Glutamatergic neuron (in vitro differentiated cells): ENCODE measurements at places on chromosomes 12 and 14. TPM values are rescaled to one million over a fixed set of nuclear protein-coding genes. Genes with fewer than 3 reads are reported as not detected.

DNA sequence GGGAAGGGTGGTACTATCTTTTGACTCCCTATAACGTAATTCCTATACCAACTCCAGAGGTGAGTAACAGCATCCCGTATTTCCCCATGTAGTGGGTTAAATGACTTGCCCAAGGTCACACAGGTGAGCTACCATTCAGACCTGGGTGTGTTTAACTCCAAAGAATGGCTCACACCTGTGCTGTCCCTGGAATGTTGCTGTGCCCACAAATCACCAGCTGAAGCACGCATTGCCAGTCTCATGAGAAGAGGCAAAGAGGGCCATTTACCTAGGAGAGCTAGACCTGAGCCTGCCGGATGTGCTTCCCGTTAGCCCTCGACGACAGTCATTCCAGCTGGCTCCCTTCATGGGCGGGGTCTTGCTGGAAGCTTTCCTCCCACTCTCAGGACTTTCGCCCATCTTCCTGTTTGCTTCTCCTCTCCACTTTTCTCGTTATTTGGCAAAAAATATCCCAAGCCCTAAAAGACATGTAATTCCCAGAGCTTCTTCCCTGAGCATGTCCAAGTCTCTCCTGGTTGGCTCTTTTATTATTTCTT, 106.6 kb upstream of the VASH1 start:
- no peak for DNase-seq

DNA sequence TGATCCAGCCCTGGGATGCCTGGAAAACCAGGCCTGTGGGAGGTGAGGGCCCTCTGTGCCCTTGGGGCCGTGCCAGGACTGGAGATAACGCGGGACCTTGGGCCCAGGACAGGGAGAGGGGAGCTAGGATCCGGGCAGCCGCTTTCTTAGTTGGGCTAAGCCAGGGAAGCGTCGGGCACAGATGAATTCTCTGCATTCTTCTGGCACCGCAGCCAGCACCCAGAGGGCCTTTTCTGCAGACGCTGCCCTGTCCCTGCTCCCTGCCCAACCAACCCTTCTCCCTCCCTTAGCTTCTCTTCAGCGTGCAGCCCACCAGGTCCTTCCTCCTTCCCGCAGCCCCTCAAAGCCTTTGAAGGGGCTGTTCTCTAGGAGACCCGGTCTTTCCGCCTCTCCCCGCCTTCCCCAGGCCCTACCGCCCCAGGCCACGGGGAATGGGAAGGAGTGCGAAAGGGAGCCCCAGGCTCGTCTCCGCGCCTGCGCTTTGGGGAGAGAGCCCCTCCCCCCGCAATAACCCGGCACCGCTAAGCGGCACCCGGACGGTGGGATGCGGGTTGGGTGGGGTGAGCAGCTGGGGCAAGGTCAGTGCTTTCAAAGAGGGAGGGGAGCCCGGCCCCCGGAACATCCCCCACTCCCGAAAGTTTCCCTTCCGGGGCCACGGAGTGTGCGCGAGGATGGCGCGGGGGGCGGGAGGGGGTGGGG, 663 bp downstream of the NCKAP5L start:
- peak; percentile 89 for DNase-seq

DNA sequence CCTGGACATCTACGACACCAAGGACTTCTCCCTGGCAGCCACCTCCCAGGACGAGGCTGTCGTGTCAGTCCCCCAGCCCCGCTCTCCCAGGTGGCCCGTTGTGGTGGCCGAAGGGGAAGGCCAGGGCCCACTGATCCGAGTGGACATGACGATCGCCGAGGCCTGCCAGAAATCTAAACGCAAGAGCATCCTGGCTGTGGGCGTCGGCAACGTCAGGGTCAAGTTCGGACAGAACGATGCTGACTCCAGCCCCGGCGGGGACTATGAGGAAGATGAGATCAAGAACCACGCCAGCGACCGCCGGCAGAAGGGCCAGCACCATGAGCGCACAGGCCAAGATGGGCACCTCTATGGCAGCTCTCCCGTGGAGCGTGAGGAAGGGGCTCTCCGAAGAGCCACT, 118.6 kb downstream of the SLC15A4 start:
- no peak for DNase-seq

Gene CCDC38
- total RNA-seq = not detected

Gene CDK2
- 20.5 TPM for total RNA-seq

Gene LTBP2
- total RNA-seq = 1.2 TPM

GRCh38 chr12:28374556-28374955, 184.3 kb downstream of the CCDC91 start:
- DNase-seq = no peak

Gene RPS29
- 635 TPM for total RNA-seq

- DNase-seq = no peak
Measured at GRCh38 chr12:57473392-57473791, 6.3 kb downstream of the ARHGAP9 start.

Gene CLEC6A
- not detected for total RNA-seq

- DNase-seq = no peak
Measured at GRCh38 chr14:35255711-35256110, 36.5 kb upstream of the PSMA6 start.

GRCh38 chr12:108921946-108922345, 42.1 kb downstream of the DAO start:
- DNase-seq = no peak

- DNase-seq = no peak
Measured at GRCh38 chr14:105818712-105819005, 292.3 kb downstream of the TMEM121 start.

Gene AVPR1A
- total RNA-seq = not detected

Gene DACT1
- total RNA-seq = 39.9 TPM

DNA sequence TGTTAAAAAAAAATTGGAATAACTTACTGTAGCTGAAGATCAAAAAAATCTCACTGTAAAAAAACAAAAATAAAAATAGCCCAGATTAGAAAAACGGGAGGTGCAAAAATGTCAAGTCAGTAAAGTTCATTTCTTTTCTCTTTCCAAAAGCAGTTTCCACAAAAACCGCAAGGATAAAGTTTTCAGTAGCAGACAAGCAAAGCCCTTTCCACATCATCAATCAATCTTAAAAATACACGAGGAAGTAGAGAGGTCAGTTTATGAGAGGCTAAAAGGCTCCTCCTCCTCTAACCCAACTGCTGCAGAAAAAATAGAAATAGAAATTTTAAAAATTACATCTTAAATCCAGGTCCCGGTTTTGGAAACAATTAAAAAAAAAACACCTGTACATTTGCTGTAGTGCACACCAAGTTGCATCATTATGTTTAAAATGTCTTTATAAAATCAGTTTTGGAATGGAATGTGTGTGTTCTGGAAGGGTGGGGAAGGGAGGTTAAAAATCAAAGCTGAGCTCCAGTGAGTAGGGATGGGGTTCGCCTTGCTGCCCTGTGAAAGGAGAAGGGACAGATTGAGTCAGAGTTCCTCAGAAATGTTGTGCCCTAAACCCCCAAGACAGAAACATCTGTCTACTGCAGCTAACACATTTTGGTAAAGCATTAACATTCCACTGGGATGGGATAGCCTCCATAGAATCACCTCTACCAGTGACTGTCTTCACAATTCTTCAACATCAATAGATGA, 5.8 kb downstream of the HNRNPC start:
- DNase-seq = no peak

Gene MAGOHB
- total RNA-seq = 22.1 TPM

DNA sequence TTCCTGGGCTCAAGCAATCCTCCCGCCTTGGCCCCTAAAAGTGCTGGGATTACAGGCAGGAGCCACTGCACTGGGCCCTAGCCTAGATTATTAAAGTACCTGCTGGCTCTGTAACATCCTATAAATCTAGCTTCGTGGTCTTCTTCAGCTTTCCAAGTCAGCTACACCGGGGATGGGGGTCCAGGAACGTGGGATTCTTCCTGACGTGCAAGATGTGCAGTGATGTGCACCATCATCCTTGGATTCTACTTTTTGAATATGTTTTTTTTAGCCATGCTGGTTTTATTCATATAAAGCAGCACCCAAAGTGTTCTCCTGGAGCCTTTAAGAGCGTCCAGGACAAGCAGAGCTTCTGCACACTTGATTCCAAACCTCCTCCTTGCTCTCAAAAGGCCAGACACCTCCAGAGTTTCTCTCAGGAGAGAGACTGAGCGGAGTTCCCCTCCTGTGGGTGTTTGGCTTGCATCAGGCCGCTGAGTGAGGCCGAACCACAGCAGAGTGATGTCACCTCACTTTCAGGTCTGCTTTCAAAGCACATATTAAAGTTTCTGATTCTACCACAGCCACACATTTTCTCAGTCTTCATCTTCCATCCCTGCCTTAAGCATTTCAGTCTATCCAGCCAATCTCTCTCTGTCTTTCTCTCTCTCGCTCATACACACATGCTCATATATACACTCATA, 33.4 kb downstream of the VCPKMT start:
- DNase-seq = no peak

DNA sequence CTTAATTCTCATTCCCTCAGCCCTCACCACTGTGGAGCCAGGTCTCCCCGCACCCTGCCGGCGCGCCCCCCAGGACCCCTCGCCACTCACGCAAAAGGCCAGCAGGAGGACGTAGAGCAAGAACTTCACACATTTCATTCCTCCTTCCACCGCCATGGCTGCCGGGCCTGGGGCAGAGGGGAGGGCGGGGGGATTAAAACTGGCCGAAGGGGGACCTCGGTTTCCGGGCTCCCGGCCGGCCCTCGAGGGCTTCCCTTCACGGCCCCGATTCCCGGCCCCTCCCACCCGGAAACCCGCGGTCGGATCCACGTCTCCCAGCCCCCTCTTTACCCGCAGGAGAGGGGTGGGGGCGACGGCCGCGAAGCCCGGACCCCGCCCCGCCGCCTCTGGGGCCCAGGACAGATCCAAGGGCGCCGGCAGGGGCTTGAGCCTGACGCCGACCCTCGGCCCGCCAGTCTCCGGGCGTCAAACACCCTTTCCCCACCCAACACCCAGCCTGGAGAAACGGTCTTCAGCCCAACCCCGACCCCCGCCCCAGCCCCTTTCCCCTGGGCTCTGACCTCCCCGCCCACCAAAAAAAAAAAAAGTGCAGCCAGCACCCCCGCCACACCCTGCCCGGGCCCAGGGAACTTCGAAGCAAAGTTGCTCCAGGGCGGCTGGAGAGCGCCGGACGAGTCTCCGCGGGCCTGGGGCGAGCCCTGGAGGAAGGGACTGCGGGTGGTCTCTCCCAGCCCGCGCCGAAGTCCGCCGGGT, 447 bp downstream of the CD63 start:
- peak; percentile 49 for DNase-seq

Gene TDRD9
- total RNA-seq = not detected

DNA sequence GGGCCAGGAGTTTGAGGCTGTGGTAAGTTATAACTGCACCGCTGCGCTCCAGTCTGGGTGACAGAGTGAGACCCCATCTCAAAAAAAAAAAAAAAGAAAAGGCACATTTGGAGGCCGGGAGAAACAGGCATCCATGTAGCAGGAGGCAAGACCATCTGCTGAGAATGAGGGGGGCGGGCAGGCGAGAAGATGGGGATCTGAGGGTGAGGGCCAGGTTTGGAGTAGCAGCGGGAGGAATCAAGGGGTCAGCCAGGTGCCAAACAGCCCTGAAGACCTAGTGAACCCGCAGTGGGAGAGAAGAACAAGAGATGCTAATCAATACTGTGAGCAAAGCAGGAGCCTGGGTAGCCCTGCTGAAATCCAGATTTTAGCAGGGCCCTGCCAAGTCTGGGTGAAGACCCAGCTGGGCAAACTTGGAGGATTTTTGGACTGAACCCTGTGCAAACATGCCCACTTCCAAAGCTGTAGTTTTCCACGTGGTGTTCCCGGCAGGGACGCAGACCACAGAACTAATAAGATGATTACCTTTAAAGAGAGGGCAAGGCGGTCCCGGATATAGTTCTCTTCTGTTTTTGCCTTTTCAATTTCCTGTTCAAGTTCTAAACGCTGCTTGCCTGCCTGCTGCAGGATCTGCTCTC, 61.0 kb downstream of the NIN start:
- no peak for DNase-seq

Gene BICD1
- total RNA-seq = 561 TPM

Gene CABP1
- 0.83 TPM for total RNA-seq

Gene KCNH5
- 0.32 TPM for total RNA-seq

DNA sequence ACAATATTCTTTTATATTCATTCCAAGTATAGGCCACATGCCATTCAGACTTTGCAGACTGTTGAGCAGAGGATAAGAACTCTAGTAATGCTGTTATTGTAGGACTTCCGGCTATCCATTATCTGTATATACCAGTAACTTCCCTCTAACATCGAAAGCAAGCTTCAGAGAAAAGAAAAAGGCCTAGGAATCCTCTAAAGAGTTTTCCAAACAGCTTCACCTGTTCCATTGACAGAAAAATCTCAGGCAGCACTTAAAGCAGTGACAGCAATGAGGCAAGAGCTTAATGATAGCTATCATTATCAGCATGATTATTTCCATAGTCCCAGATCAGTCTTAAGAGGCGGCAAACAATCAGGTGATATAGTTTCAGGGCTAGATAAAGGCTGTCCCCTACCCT, 1.8 kb downstream of the CPNE8 start:
- DNase-seq = no peak

Gene GALNT4
- 0.98 TPM for total RNA-seq

- no peak for DNase-seq
Measured at GRCh38 chr14:34913619-34914018, 38.5 kb upstream of the BAZ1A start.

- DNase-seq = no peak
Measured at GRCh38 chr12:3328081-3328480, 162.9 kb upstream of the PRMT8 start.

Gene TMEM30B
- total RNA-seq = not detected

DNA sequence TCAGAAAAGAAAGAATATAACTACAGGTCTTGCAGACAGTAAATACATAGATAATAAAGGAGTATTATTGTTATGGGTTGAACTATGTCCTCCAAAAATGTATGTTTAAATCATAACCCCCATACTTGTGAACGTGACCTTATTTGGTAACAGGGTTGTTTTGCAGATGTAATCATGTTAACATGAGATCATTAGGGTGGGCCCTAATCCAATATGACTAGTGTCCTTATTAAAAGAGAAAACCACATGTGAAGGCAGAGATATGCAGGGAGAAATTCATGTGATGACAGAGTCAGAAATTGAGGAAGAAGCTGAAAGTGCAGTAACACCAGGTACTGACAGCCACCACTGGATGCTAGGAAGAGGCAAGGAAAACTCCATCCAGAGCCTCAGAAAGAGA, 29.0 kb downstream of the MAGOHB start:
- no peak for DNase-seq

DNA sequence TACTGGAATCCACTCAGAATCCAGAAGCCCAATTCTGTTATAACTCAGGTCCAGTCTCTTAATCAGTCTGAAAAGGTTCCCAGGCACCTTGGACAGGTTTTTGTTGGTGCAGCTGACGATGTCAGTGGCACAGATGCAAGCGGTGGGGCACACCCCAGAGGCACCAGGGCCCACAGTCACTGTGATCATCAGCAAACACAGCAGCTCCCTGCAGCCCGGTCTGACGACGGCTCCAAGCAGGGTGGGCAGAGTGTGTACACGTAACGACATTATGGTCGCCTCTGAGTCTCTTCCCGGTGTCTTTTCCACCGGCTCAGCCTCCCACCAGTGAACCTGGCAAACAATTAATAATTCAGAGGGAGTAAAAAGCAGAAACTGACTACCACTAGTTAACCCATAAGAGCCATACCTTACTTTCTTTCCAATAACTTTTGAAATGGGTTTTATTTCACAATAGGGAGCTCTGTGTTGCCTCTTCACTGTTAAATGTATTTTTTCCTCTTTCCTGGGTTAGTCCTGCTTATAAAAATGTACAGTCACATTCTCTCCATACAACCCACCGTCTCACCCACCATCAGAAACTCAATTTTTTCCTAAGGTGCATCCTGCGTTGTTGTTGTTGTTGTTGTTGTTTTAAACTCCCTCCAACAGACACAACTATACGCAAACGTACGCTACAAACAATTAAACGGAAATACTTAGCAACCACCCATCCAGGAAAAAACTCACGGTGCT, 521 bp upstream of the PCED1B start:
- peak; percentile 27 for DNase-seq

GRCh38 chr14:104237651-104238423, 99.5 kb downstream of the KIF26A start:
- DNase-seq = no peak

Gene LRRIQ1
- total RNA-seq = 10.6 TPM
